Epithelial cell of esophagus (primary cell): ENCODE measurements at places on chromosomes 2 and 18.

- DNase-seq: peak; percentile 22
Measured at GRCh38 chr2:106638043-106638442, 150.9 kb downstream of the CD8B2 start.

GRCh38 chr2:219574484-219575311, 2.6 kb downstream of the INHA start:
- DNase-seq: no peak

GRCh38 chr2:186730609-186731008, 36.7 kb downstream of the FAM171B start:
- DNase-seq: no peak

DNA sequence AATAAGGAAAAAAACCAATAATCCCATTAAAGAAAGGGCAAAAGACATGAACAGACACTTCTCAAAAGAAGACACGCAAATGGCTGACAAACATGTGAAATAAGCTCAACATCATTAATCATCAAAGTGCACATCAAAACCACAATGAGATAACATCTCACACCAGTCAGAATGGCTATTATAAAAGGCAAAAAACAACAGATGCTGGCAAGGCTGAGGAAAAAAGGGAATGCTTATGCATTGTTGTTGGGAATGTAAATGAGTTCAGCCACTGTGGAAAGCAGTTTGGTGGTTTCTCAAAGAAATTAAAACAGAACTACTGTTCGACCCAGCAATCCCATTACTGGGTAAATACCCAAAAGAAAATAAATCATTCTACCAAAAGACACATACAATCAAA, 285.6 kb downstream of the NR4A2 start:
- DNase-seq: peak; percentile 45

DNA sequence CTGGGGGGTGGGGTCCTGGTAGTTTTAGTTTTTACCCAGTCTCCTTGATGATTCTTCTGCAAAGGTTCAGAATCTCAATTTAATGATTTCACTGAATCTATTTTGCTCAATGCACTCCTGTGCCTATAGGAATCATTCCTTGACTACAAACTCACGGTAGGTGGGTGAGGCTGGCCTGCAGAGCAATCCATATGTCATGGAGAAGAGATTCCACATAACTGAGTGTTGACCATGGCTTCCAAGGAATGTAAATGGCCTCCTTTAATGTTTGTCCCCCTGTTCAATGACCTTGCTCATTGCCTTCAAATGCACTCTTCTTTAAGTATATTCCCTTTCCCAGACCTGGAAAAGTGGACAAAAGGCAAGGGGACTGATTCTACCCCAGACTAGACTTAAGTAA, 12.5 kb downstream of the FAP start:
- DNase-seq: no peak

GRCh38 chr2:180322781-180323180, 315.7 kb upstream of the CWC22 start:
- peak; percentile 49 for DNase-seq

- DNase-seq: no peak
Measured at GRCh38 chr2:45265336-45265735, 256.1 kb upstream of the SIX2 start.

DNA sequence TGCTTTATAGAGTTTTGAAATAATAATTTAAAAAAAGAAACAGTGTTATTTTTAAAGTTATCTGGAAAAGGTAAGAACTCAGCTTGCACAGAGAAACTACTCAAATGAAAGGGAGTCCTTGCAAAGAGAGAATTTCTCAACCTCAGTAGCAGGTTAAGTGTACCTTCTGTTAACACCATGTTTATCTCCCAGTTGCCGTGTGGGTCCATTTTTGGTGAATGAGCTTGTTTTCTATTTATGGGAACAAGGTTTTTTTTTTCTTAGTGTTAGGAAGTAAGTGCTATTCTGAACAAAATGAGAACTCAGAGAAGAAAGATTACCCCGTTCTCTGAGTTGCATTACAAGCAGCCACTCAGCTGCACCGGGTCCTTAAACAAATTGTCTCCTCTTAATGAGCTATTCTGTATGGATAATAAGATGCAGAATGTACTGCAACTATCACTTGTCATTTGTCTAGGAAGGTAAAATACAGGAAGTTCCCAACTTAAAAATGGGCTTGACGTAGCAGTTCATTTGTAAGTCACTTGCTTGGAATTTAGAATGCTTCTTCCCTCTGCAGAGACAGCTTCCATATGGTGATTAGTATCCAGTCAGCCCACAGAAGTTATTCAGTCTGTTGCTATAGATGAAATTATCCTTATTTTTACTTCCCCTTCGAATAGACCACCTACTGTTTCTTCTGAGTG, 74.9 kb downstream of the LTBP1 start:
- peak; percentile 9 for DNase-seq

GRCh38 chr2:21431078-21431477, 307.3 kb downstream of the TDRD15 start:
- no peak for DNase-seq

DNA sequence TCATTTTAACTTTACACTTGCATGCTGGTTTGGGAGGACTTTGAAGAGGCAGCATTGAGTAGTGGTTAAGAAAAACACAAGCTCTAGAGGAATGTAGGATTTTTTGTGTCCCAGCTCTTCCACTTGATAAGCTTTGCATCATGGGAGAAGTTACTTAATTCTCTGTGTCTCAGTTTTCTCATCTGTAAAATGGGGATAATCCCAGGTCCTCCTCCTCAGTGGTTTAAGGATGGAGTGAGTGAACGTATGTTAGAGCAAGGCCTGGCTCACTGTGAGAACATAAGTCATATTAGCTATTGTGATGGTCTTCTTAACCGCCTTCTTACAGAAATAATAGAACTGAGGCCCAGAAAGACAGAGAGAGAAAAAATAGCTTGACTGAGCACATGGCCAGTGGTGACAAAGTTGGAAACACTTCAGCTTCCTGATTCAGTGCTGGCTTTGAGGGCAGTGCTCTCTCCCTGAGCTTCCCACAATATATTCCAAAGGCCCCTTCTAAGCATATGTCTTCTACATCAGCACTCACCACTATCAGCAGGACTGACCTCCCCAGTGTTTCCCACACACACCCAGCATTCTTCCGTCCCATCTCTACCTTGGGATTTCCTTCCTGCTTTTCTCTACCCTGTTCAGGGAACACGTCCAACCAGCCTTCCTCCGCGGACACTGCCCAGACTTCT, 214.9 kb upstream of the TNP1 start:
- DNase-seq: no peak

- no peak for DNase-seq
Measured at GRCh38 chr2:36511858-36512603, 85.9 kb downstream of the FEZ2 start.

- DNase-seq: no peak
Measured at GRCh38 chr2:101566632-101567228, 91.8 kb upstream of the RFX8 start.

GRCh38 chr2:175126661-175127060, 41.3 kb downstream of the ATF2 start:
- DNase-seq: peak; percentile 81

DNA sequence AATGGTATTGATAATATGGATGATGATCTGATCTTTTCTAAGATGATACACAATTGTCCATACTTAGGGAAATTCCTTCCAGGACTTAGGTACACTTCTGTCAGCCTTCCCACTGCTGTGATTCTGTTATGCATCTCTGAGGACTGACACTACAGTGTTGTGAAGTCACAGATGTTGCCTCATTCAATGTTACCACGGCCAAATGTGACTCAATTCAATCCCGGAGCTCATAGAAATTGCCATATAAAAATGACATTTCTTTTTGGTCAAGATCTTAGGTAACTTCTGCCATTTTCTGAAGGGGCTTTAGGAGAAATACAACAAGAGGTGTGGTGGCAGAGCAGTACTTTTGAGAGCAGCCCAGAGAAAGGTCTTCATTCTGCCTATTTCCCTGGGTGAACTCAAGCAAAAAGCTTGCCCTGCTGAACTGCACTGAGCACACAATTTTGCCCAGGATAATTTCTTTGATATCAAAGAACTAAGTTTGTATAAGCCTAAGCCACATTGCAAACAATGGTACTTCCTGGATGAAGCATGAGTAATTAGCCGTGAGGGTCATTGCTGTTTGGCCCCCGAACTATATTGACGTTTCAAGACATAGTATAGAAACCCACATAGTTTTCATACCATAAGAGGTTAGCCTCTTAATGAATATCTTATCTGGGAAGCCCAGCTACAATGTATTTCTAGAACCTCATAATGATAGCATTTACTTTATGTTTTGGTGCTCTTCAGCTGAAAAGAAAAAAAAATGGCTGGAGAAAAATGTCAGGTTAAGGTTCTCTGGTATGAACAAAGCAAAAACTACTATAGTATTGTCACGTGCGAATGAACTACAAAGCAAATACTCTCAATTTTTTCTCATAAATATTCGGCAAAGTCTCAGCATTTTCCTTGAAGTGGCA, 437.4 kb downstream of the MEIS1 start:
- DNase-seq: peak; percentile 35

- peak; percentile 61 for DNase-seq
Measured at GRCh38 chr2:60416221-60417008, 137.0 kb downstream of the BCL11A start.

- peak; percentile 89 for DNase-seq
Measured at GRCh38 chr2:223563462-223563861, 38.7 kb downstream of the SCG2 start.

DNA sequence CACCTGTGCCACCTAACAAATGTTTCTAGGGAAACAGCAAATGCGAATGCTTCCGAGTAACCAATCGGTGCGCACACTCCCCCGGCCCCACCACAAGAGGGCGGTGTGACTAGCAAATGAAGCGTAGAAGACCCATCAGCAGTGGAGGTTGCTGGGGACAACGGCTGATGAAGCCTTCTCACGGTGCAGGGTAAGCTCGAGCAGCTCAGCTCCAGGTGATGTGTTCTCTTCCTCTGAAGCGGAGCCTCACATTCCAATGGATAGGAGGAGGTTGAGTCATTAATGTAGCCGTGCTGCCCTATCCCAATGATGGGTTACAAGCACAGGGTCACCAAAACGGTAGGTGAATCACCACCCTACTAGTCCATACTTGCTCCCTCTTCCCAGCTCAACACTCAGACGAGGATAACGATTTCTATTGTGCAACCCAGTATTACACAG, 127.6 kb upstream of the TWIST2 start:
- peak; percentile 93 for DNase-seq

- DNase-seq: no peak
Measured at GRCh38 chr2:239231231-239232194, 169.3 kb downstream of the HDAC4 start.

GRCh38 chr2:201185863-201186262, 2.9 kb downstream of the CASP10 start:
- DNase-seq: no peak

DNA sequence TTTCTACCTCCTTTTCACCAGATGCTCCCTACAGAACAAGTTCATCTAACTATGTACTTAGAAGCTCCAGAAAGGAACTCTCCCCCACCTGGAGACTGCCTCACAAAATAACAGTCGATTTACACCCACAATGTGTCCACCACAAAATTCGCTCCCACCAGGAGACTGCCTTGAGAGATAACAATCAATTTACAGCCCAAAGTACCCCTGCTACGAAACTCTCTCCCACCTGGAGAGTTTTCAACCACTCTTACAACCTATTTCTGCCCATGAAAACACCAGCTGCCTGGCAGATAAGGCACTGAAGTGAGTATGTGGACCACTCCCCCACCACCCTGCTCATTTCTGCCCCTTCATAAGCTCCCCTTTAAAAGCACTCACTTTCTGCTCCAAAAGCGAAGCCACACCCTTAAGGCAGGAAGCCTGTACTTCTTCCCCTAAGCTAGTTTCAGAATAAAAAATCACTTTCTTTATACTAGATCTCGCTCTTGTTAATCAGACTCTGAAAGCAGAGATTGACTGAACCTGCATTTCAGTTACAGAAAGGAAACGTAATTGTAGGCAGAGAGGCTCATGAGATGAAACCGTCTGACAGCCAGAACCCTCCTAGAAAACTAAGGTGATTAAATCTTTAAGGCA, 94.4 kb upstream of the RBBP8 start:
- no peak for DNase-seq

- DNase-seq: peak; percentile 93
Measured at GRCh38 chr2:108621087-108621559, 86.9 kb downstream of the LIMS1 start.

GRCh38 chr2:122758967-122759366, 1003.5 kb downstream of the TSN start:
- DNase-seq: no peak
